CD4-positive, alpha-beta T cell treated with Interleukin-4 for 4 hours (primary cell): ENCODE measurements at places on chromosomes 12 and 14.

DNA sequence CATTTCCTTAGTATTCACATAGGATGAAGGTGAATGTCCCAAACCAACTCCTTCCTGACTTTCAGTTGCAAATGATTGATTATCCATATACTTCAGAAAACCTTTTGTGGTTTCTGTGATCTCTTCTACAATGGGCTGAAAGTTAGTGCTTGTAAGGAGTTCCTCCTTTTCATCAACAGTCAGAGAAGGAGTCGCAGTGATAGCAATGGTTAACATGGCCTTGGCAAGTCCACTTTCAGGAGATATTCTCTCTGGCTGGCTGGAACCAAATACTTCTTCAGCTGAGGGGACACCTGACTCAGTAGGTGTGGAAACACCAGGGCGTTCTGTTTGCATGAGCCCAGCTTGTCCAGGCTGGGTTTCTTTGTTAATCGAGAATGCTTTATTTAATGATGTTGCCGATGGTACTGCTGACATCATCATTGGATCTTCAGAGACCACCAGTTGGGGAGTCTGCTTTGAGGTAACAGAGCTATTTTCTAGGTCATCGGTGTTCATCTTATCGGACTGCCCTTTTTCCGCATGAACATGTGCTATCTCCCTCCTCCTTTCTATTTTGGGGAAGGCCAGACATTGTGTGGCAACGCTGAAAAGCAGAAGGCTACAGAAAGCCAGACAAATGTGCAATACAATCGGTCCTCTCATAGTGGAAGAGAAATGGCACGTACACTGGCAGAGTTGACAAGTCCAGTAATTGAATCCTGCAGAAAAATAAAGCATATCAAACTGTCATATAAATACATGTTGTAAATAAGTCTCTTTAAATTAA, 13.1 kb downstream of the ARMH4 start:
- no peak for DNase-seq

- no peak for DNase-seq
Observed at GRCh38 chr12:19800884-19801283, 361.6 kb downstream of the AEBP2 start.

- no peak for DNase-seq
Observed at GRCh38 chr14:91021991-91022621, 38.3 kb downstream of the RPS6KA5 start.

DNA sequence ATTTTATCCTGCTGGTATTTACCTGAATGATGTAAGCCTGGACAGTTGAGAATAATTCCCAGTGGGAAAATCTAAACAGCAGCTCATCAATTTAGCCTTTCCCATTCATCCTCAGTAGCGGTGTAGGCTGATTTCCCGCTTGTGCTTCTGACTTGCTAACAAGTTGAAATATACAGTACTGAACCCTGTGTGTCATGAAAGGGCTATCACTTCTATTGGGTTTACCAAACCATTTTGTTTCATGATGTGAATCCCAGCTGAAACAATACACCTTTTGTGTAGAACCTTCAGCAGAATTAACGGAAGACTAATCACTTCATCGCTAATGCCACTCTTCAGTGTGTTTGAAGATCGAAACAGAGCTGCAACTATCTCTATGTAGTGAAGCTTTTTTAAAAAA, 88.4 kb downstream of the POLR3B start:
- DNase-seq: no peak

DNA sequence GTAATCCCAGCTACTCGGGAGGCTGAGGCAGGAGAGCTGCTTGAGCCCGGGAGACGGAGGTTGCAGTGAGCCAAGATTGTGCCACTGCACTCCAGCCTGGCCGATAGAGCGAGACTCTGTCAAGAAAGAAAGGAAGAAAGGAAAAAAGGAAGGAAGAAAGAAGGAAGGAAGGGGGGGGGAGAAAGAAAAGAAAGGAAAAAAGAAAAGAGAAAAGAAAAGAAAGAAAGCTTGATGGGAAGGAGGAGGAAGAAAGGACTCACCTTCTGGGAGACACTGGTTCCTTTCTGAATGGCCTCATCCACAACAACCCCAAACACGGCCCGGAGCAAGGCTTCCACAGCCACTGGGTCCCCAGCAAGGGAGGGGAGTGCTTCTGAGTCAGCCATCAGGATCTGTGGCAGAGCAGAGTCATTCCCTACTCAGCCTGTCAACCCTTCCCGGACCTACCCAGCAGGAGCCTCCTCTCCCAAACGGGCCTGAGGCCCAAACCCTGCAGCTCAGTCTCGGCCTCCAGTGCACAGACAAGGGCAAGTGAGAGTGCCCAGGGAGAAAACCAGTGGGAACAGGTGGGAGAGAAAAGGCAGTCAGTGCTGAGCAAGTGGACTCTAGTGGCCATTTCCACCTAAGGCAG, 7.3 kb upstream of the ZNF740 start:
- DNase-seq: no peak

DNA sequence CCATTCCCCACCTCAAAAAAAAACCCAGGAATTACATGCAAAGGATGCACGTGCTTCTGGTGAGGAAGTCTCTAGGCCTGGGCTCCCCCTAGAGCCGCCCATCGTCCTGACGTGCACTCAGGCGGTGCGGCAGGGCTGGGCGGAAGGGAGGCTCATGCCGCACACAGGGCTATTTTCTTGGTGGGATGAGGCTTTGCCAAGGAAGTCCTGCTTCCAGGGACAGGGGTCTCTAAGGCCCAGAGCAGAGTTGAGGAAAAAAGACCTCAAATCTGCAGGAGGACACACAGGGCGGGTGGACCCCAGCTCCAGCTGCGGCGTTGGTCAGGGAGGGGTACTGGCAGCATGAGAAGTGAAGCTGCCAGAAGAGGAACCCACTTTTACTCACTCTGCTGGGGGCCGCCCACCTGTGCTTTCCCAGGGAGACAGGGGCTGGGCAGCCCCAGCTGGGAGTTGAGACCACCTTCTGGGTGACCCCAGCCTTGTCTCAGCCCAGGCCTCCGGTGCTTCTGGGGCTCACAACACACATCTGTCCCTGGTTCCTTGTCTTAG, 4.2 kb downstream of the RHOF start:
- DNase-seq: no peak

GRCh38 chr14:21219561-21220111, 49.6 kb downstream of the HNRNPC start:
- no peak for DNase-seq

DNA sequence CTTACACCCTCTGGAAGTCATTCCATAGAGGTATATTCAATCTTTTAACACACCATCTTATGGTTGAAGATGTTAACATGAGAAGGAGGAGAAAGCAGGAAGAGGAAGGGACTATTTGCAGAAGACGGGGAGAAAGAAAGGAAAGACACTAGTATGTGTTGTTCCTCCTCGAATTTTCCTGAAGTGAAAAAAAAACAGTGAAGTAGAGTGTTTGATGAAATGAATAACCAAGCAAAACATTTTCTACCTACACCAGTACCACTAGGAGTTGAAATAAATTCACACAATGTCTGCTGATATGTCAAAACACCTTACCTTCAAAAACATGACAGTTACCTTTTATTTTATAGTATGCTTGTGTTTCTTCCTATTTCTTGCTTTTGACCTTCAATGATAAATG, 1.4 kb upstream of the CNOT2 start:
- no peak for DNase-seq

- no peak for DNase-seq
Observed at GRCh38 chr12:80189241-80189640, 89.9 kb downstream of the OTOGL start.

DNA sequence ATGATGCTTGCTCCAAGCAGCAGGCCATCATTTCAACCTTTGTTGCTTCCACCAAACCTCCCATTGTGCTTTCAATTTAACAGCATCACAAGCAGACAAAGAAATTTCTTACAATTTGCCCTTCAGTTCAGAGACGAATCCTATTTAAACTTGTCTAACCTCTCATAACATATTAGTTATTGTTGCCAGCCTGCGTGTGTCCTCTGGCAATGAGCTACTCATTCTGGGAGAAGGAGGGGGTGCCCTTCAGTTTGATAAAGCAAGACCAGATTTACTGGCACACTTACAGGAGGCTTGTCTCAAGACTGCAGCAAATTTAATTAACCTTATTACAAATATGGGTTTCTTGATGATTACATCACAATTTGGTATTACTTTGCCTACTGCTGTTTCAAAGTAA, 203.6 kb upstream of the SOX5 start:
- DNase-seq: no peak

DNA sequence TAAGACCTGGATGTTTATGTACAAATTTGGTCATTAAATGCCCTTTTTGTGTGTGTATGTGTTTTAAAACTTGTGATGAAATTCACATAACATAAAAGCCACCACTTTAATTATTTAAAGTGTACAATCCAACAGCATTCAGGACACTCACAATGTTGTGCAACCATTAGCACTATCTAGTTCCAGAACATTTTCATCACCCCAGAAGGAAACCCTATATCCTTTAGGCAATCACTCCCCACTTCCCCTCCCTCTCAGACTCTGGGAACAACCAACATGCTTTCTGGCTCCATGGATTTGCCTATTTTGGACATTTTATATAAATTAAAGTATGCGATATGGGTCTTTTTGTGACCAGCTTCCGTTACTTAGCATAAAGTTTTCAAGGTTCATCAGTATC, 124.6 kb downstream of the TTC7B start:
- no peak for DNase-seq

GRCh38 chr12:108271951-108272872, 66.9 kb downstream of the CMKLR1 start:
- DNase-seq: no peak
